ENCODE measurements at places on chromosomes 7 and 10.

- DNase-seq: no peak
Measured at GRCh38 chr7:105655067-105655466, 73.8 kb upstream of the EFCAB10 start.

GRCh38 chr10:63766745-63767137 lies 245.5 kb downstream of the REEP3 start:
- DNase-seq: no peak

DNA sequence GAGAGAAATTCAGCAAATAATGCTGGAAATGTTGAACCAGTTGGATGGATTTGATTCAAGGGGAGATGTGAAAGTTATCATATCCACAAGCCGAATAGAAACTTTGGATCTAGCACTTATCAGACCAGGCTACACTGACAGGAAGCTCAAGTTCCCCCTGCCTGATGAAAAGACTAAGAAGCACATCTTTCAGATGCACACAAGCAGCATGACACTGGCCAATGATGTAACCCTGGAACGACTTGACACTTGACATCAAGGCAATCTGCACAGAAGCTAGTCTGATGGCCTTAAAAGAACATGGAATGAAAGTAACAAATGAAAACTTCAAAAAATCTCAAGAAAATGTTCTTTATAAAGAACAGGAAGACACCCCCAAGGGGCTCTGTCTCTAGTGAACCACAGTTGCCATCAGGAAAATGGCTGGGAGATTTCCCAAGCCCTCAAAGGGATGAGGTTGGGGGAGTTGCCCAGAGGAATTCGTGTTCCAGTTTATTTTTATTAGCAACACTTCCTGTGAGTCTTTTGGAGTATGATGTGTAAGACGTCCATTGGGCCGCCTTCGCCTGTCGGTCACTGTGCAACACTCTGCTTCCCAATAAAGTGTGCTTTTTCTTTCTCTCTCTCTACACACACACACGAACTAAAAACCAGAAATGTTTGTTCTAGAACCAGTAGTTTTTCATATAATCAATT lies 200.0 kb downstream of the HIBADH start:
- DNase-seq: no peak

- DNase-seq: no peak
Measured at GRCh38 chr7:150524018-150524417, 9.3 kb downstream of the GIMAP7 start.

- no peak for DNase-seq
Measured at GRCh38 chr7:128672927-128673517, 930 bp downstream of the GARIN1A start.

DNA sequence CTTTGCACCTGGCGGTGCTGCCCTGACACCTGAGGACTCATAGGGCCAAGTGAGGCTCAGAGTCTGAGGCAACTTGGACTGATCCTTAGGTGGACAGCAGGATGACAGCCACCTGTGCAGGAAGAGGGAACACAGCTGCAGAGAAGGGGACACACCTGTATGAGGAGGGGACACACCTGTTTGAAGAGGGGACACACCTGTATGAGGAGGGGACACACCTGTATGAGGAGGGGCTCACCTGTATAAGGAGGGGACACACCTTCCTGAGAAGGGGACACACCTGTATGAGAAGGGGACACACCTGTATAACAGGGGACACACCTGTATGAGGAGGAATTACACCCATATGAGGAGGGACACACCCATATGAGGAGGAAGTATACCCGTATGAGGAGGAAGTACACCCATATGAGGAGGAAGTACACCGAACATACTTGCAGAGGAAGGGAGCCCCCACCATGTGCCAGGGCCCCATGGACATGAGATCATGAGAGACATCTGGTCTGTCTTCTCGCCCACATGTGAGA lies 285.9 kb downstream of the ADARB2 start:
- DNase-seq: no peak

GRCh38 chr10:121078036-121078435 lies 226.9 kb downstream of the WDR11 start:
- no peak for DNase-seq

DNA sequence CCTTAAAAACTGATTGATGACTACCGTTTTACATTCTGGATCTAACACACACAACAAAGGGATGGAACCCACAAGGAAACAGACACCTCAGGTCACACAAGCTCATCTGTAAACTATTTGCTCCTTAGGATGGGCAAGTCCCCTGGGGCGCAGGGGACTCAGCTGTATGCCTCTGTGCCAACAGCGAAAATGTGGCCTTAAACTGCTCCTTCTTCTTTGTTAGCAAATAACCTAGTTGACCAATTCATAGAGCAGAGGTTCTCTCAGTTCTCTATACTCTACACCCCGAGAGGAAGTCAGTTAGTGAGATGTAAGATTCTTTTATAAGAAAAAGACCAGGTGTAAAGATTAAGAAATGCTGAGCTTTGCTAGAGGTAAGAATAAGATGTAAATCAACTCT lies 181.9 kb upstream of the PRSS58 start:
- DNase-seq: no peak

GRCh38 chr10:43294241-43294658 lies 27.4 kb upstream of the RASGEF1A start:
- DNase-seq: no peak

- DNase-seq: no peak
Measured at GRCh38 chr10:49745756-49746155, 16.4 kb downstream of the OGDHL start.

GRCh38 chr7:116165717-116166116 lies 44.6 kb upstream of the TES start:
- no peak for DNase-seq

GRCh38 chr7:88387368-88387767 lies 80.7 kb upstream of the STEAP4 start:
- no peak for DNase-seq

DNA sequence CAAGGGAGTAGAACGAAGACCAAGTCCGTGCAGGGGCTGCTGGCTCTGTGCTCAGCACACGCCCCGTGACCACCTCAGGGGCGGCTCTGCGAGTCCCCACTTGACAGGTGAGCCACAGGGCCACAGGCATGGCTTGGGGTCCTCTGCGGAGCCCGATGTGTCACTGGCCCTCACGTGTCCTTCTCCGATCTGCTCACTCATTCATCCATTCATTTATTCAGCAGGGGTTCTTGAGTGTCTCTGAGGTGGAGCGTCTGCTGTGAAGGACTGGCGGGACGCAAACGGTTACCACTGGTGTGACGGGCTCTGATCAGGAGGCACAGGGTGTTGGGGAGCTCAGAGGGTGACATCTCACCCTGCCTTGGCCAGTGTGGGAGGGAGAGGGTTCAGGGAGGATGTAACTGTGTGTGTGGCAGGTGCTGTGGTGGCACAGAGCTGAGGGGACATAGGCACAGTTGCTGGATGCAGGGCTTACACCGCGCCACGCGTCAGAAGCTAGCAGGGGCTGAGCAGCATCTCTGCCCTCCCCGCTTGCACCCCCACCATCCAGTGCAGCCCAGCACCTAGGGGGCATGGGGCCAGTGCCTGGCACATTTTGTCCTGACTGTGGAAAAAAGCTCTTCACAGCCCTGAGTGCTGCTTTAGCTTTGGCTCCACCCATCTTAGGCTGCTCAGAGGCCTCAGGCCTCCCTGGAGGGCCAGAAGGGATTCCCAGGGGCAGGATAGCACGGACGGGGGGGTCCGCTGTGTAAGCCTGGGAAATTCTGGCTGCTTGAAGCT lies 116.8 kb downstream of the LHPP start:
- DNase-seq: no peak

- DNase-seq: no peak
Measured at GRCh38 chr7:94223375-94224084, 171.2 kb upstream of the COL1A2 start.

GRCh38 chr10:103353281-103353680 lies 2.3 kb upstream of the PCGF6 start:
- DNase-seq: no peak

DNA sequence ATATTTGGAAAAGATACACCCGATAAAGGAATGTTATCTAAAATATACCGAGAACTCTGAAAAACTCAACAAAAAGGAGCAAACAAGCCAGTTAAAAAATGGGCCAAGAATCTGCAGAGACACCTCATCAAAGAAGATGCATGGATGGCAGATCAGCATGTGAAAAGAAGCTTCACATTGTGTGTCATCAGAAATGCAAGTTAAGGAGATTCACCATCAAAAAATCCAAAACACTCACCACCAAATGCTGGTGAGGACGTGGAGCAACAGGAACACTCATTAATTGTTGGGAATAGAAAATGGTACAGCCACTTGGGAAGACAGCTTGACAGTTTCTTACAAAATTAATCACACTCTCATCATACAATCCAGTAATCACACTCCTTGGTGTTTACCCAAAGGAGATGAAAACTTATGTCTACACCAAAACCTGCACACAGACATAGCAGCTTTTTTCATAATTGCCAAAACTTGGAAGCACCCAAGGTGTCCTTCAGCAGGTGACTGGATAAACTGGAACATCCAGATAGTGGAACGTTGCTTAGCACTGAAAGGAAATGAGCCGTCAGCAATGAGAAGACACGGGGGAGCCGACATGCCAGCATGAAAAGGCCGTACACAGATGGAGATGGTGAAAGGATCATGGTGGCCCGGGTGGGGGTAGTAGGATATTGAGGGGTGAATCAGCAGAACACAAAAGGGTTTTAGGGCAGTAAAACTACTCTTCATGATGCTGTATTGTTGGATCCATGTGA lies 27.9 kb upstream of the PWWP2B start:
- DNase-seq: no peak

DNA sequence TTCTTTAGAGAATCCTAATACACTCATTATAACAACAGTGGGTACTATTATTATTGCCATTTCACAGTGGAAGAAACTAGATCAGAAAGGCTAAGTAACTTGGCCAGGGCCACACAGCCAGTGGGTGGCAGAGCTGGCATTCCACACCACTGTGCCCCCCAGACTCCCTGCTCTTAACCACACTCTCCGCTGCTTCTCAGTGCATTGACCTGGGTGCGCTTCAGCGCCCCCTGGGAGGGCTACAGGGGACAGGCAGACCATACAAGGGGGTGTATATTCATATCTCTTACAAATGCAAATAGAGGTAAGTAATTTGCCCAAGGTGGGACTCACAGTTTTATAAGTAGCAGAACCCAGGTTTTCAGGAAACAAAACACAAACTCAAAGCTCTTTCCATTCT lies 77.0 kb upstream of the NMT2 start:
- DNase-seq: no peak

- no peak for DNase-seq
Measured at GRCh38 chr7:37201876-37202198, 246.8 kb downstream of the ELMO1 start.

DNA sequence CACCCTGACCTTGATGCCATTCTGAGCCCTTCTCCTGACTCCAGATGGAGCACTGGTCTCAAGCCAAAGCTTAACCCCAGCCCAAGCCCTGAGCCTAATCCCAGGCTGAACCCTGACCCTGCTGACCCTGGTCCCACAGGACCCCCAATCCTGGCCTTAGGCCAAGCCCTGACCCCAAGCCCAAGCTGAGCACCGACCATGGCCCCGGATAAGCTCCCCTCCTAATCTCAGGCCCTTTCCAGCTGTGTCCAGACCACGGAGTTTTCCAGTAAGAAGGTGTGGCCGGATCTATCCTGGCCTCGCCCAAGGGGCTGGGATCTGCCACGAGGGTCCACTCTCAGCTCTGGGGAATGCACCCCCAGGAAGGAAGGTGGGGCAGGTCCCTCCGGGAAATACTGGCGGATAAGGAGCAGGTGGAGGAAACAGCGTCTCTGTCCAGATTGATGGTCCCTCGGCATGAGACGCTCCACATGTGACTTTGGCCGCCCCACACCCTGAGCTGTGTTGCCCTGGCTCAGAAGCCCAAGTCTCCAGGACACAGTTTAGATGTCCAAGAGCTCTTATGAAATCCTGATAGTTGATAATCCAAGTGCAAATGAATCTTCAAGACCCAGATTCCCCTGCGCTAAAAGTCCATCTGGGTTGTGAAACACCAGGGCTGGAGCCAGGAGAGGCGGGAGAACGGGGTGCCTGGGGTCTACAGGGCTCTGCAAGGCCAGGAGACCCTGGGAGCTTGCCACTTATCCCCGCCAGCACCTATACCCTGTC lies 10.4 kb downstream of the ELN start:
- DNase-seq: no peak

GRCh38 chr10:118321724-118322575 lies 20.2 kb downstream of the FAM204A start:
- DNase-seq: no peak

DNA sequence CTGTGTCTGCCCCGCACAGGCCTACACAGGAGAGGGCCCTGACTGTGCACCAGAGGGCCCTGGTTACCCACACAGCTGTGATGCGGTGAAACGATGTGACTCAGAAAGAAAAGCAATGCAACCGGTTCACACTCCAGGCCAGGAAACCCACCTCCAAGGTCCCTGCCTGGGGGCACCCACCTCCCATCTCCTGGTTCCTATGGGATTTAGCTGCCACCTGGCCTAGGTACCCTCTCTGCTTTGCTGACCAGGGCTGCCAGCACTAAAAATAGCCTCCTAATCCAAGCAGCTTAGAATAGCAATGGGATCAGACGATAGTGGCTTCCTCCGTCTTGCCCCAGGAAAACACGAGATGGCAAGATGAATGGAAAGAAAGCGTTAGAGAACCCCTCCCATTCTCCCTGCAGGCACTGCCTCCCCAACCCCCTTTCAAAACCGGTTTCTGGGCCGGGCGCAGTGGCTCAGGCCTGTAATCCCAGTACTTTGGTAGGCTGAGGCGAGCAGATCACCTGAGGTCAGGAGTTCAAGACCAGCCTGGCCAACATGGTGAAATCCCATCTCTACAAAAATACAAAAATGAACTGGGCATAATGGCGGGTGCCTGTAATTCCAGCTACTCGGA lies 12.4 kb downstream of the RBP3 start:
- no peak for DNase-seq

DNA sequence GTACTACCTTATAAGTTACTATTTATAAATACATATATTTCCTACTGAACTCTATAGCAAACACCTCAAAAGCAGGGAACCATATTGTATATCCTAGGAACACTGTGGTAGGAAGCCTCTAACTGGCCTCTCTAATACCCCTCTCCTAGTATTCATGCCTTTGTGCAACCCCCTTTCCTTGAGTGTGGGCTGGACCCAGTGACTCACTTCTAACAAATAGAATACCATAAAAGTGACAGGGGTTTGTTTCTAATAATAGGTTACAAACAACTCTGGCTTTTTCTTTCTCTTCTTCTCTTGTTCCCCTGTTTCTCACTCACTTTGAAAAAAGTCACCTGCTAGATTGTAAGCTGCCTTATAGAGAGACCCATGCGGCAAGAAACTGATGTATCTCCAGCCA lies 51.6 kb upstream of the MACC1 start:
- no peak for DNase-seq

All from stimulated activated CD4-positive, alpha-beta T cell treated with anti-CD3 and anti-CD28 coated beads, Interleukin-1b, Interleukin-23, amount 100 ng/mL, for 1 hour (primary cell).